ENCODE measurements at places on chromosomes 5 and 9. TPM values are rescaled to one million over a fixed set of nuclear protein-coding genes. Genes with fewer than 3 reads are reported as not detected.

UBAP2 gene
- 27.2 TPM for total RNA-seq

CBY3 gene
- total RNA-seq: not detected

TBC1D9B gene
- 97.5 TPM for total RNA-seq

CAMK4 gene
- total RNA-seq: 0.05 TPM

LCN1 gene
- not detected for total RNA-seq

GRCh38 chr5:179319741-179320281, 25.4 kb downstream of the ADAMTS2 start:
- H3K4me3 ChIP-seq: no peak overlapping the region
- peak; percentile 56 for DNase-seq
- peaks cover 15% of the 10 kb centered on the region for H3K4me1 ChIP-seq
- H3K36me3 ChIP-seq: no peaks in the 10 kb centered on the region

DNA sequence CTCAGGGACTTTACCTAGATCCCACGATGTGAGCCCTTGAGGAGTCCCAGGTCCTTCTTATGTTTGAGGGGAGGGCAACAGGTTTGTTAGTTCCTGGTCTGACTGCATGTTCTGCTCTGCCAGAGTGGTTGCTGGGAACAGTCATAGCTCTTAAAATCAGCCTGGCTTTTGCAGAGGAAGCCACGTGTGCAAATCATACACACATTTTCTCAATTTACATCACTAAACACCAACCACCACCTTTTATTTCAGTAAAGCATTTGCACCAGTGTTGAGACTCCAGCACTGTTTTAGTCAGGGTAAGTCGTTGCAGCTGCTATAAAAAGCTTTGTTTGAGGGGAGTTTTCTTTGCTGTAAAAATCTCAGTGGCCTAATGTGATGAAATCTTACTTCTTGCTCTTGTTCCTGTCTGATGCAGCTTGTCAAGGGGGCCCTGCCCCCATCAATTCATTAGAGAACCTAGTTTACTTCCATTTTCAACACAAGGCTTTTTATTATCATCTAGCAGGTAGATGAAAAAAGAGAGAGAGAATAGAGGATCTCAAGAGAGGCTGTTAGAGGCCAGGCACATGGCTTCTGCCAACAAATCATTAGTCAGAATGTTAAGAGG, 70.3 kb upstream of the VCAN start:
- H3K4me3 ChIP-seq: no peak overlapping the region
- H3K4me1 ChIP-seq: no peaks in the 10 kb centered on the region
- H3K27me3 ChIP-seq: no peaks in the 10 kb centered on the region
- DNase-seq: no peak
- no peak overlapping the region for H3K27ac ChIP-seq

GRCh38 chr9:14242150-14242805, 71.7 kb downstream of the NFIB start:
- no peak for DNase-seq
- peaks cover 32% of the 10 kb centered on the region for H3K4me1 ChIP-seq
- no peaks in the 10 kb centered on the region for H3K27me3 ChIP-seq
- H3K36me3 ChIP-seq: no peaks in the 10 kb centered on the region
- H3K27ac ChIP-seq: no peak overlapping the region

DNA sequence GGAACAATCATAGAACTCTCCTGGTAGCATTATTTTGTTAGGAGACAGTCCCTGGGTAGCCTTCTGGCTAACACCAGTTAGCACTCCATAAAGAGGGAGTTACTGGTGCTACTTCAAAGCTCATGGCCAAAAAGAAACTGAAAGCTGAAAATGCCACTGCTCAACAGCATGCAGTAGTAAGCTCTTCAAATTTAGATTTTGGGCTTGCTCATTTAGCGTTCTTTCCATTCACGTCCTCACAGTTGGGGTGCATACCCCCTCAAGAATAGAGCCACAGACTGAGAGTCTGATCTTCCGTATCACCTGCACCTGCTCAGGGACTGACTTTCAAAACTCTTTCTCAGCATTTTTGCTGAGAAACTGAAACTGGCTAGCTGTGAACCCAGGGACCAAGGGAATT, 24.7 kb downstream of the NTRK2 start:
- H3K4me1 ChIP-seq: peaks cover 4% of the 10 kb centered on the region
- no peaks in the 10 kb centered on the region for H3K27me3 ChIP-seq
- no peak for DNase-seq
- H3K4me3 ChIP-seq: no peak overlapping the region
- H3K27ac ChIP-seq: no peak overlapping the region
- H3K36me3 ChIP-seq: no peaks in the 10 kb centered on the region
